NCI-H774 (cell line): ENCODE measurements at places on chromosomes 5 and 9.

- no peak for DNase-seq
These were observed 69.3 kb downstream of the MAMDC2 start for GRCh38 chr9:70112981-70113380.

DNA sequence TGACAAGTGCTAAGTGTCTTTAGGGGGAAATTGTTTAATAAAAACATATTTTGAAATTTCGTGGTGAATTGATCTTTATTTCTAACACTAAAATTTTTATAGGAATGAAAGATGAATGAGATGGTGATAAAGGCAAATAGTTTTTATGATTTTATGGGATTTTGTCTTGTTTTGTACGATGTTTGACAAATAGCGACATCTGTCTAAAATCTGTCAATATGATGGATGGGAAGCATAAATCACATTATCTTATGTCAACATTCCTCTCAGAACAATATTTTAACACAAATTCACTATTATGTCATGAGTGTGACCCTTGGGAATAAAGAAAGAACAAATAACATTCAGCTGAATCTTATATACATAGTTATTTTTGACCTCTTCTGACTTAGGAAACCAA, 852.0 kb upstream of the CDH6 start:
- no peak for DNase-seq

- peak; percentile 56 for DNase-seq
These were observed 610.4 kb upstream of the CDH10 start for GRCh38 chr5:25255128-25255527.

GRCh38 chr9:13089666-13090065, 189.8 kb downstream of the MPDZ start:
- no peak for DNase-seq
